ENCODE measurements at places on chromosomes 5 and 9.

DNA sequence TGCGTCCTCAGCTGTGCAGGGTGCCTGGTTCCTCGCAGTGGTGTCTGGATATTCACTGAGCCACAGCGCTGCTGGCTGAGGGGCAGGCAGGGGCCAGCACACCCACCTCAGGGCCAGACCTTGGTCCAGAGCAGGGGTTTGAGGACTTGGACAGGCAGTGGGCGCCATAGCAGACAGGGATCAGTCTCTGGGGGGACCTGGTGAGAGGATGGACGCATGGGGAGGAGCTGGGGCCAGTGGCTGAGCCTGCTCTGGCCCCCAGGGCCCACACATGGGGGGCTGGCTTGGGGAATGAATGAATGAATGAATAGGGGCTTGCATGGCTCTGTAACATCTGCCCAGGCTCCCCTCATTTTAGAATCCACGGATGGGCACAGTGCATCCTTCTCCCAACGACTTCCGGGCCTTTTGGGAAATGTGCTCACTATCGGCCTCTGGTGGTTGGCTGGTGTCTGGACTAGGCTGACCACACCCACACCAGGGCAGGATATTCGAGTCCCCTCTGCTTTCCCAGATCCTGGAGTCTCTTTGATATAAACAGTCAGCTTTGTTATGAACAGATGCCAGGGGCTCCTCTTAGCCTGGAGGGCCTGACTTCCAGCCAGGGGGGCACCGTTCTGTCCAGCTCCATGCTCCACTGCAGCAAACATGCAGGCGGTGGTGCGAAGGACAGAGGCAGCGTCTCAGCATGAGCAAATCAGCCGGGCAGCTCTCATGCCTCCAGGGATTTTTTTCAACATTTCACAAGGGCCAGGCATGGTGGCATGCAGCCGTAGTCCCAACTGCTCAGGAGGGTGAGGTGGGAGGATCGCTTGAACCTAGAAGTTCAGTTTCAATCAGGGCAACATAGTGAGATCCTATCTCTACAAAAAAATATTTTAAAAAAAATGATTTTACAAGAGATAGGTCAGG is 62.6 kb downstream of the NEK6 start:
- DNase-seq: peak; percentile 80

DNA sequence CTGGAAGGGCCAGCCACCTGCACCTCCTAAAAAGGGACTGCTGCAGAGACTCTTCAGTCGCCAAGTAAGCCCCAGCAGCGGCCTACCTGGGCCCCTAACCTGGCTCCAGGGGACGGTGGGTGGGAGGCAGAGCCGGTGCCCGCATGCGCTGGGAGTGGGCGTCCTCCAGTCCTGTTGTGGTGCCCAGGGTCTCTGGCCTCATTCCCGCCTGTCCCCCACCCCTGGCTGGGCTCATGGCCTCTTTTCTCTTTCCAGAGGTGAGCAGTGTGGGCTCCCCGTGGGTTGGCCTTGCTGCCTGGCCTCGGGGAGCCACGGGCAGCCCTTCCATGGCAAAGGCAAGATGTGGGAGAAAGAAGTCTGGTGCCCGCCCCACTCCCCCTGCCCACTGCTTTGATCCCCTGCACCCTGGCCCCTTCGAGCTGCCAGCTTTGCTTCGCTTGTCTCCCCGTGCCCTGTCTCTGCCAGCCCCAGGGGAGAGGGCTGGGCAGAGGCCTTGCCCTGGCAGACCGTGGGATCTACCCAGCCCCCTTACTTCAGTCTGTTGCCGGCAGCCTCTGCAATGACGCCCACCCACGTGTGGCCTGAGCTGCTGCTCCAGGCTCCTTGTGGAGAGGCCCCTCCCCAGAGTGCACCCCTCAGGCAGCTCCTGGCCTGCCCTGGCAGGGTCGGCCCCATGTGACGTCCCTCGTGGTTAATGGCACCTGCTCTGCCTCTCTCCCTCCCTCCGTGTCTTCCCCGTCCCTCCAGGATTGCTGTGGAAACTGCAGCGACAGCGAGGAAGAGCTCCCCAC is 5.4 kb upstream of the PRR7 start:
- no peak for DNase-seq

- peak; percentile 65 for DNase-seq
Observed at GRCh38 chr5:152689250-152689711, 284.2 kb upstream of the NMUR2 start.

GRCh38 chr5:34580983-34581382 is 75.1 kb upstream of the RAI14 start:
- peak; percentile 23 for DNase-seq

DNA sequence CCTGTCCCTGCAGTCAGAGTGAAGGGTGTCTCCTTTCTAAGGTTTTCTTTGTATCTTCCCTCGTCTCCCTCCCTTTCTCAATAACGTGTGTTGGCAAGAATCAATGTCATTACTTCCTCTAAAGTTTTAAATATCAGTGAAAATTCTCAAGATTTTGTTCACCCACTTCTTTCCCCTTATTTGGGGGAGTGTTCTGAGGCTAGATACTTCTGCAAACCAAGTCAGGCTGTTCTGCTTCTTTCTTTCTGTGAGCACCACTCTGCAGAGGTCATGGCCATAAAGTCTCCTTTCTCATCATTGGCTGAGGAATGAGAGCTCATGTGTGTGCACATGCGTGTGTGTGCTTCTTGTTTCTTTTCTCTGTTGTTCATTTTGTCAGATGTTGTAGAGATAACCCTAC is 26.6 kb upstream of the SPATA31C2 start:
- DNase-seq: no peak

DNA sequence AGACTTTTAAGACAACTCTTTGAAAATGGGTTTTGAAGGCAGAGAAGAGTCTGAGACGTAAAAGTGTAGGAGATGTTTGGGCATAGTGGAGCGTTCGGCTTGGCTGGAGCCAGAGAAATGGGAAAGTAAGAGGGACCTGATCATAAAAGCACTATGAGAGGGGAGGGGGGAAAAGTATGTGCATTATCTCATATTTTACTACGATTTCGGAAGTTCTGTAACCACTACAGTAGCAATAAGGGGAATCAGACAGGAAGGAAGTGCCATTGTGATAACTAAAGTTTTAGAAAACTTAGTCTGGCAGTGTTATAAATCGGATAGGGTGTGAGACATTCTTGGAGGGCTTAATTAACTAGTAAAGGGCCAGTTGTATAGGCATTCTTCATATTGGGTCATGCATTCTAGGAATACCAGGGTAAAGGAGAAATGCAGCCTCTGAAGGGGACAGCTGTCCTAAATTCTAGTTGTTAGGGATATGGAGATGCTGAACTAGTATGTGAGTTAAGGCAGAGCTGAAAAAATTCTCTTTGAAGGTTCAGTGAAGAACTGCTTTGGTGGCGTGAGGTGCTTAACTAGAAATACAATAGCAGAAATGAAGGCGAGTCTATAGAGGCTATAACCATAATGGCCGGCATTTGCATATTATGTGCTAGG is 83.8 kb upstream of the FREM1 start:
- DNase-seq: no peak
